ENCODE measurements at places on chromosomes 6 and 20.

GRCh38 chr6:145891126-145891525, 73.0 kb downstream of the SHPRH start:
- no peak for DNase-seq

DNA sequence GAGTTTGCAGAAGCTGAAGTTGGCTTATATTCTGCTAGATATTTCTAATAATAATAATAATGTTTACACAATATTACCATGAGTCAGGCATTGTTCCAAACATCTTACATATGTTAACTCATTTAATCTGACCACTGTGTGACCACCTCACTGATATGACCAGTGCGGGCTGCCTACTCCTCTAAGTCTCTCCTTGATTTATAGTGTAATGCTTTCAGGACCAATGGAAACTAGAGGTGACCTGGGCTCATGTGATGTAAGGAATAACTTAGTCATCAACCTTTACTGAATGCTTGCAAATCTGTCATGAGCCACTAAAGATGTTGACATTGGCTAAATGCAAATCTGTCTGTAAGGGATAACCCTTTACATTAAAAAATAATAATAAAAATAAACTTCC, 51.1 kb upstream of the GPR6 start:
- no peak for DNase-seq

GRCh38 chr20:7159903-7160302, 392.4 kb downstream of the BMP2 start:
- DNase-seq = no peak

DNA sequence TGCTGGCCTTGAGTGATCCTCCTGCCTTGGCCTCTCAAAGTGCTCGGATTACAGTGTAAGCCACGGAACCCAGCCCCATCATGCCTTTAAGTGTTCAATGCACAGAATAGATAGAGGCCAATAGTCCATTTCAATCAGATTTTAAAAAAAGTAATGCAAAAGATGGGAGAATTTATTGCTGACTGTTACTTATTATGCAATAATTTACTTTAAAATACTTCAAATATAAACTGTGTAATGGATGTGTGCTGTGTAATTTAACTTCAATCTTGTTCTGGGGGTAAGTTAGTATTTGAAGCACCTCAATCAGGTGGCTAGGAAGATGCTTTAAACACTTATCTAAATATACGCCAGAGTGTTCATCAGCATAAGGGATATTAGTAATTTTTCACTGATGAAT, 51.7 kb upstream of the BCLAF1 start:
- DNase-seq = no peak

- DNase-seq = no peak
Measured at GRCh38 chr6:27334141-27334540, 22.1 kb upstream of the POM121L2 start.

DNA sequence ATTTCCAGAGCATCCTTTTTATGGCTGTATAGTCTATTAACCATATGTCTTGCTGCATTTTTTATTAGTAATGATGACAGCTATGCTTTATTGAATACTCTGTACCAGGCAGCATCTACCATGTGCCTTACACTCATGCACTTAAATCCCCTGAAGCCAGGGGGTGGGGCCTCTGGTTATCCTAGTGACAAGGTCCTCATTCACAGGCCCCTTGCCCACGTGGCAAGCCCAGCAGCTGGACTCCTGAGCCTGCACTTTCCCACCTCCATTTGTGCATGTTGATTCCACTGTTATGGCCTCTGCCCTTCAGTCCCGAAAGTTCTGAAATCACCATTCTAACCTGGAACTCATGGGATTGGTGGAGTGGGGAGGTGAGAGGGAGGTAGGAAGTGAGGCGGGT, 22.3 kb downstream of the ACTR5 start:
- peak; percentile 89 for DNase-seq

- no peak for DNase-seq
Measured at GRCh38 chr6:2939315-2940009, 31.9 kb downstream of the SERPINB6 start.

DNA sequence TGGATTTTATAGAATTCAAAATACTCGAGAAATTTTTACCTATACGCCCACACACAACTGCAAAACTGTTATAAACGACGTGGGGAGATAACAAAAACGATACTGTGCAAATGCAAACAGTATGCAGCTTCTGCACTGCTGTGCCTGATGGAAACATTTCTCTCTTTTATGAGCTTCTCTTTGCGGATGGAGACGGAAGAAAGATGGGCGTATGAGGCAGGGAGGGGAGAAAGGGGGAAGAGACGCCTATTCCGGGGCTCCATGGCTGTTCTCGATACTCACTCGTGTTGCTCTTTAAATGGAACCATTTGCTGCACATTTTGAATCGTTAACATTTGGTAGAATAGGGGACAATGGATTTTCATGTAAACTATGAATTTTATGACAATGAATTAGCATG, 69.1 kb upstream of the EXOC2 start:
- no peak for DNase-seq

DNA sequence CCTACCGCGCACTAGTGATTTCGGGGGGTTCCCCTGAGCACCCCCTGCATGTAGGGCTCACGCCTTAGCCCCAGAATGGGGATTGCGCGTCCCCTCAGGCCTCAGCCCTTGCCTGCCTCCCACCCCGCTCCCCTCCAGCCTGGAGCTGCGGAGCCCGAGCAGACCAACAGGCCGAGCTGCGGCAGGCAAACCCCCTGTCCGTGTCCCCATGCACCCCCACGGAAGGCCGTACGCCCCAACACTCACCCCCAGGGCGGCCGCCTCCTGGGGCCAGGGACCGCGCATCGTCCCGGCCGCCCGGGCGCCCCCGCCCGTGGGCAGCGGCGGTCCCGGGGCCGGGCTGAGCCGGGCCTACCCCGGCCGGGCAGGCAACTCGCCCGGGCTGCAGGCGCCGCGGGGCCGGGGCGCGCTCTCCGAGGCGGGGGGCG, 1.2 kb upstream of the KCNB1 start:
- DNase-seq = no peak

- DNase-seq = no peak
Measured at GRCh38 chr6:152736687-152737273, 13.8 kb upstream of the VIP start.

- DNase-seq = no peak
Measured at GRCh38 chr6:16146028-16146427, 17.1 kb downstream of the MYLIP start.

- DNase-seq = no peak
Measured at GRCh38 chr6:159572439-159573110, 120.5 kb downstream of the SOD2 start.

DNA sequence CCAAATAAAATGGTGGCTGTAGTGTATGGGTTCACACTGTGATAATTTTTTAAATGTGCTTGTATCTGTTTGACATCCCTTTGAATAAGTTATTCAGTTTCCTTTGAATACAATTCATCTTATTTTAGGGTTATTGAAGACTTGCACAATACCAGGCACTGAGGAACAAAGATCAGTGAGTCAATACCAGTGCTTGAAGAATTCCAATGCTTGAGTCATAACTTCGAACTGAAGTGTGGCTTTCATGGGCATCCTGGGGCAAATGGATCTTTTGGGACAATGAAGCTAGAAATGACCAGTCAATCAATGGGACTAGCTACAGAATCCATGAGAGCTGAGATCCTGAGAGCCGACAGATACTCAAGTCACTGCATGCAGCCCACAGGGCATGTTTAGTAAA, 349.9 kb upstream of the FLRT3 start:
- no peak for DNase-seq

GRCh38 chr6:166253778-166254204, 54.4 kb downstream of the PRR18 start:
- peak; percentile 50 for DNase-seq

DNA sequence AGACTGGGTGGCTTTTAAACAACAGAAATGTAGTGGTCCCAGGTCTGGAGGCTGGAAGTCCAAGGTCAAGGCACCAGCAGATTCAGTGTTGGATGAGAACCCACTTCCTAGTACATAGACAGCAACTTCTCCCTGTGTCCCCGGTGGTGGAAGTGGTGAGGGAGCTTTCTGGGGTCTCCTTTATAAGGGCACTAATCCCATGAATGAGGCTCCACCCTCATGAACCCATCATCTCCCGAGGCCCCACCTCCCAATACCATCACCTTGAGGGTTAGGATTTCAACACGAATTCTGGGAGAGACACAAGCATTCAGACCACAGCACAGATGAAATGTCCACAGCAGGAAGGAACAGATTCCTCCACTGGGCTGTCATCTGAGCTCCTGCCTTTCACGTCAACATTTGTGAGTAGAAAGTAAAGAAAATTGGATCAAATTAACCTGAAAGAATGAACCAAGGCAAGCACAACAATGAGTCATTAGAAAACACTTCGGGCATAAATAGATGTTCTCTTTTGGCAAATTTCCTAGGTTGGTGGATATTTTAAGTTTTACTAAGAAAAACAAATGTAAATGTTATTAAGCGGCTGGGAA, 130.7 kb downstream of the RNASET2 start:
- DNase-seq = no peak

DNA sequence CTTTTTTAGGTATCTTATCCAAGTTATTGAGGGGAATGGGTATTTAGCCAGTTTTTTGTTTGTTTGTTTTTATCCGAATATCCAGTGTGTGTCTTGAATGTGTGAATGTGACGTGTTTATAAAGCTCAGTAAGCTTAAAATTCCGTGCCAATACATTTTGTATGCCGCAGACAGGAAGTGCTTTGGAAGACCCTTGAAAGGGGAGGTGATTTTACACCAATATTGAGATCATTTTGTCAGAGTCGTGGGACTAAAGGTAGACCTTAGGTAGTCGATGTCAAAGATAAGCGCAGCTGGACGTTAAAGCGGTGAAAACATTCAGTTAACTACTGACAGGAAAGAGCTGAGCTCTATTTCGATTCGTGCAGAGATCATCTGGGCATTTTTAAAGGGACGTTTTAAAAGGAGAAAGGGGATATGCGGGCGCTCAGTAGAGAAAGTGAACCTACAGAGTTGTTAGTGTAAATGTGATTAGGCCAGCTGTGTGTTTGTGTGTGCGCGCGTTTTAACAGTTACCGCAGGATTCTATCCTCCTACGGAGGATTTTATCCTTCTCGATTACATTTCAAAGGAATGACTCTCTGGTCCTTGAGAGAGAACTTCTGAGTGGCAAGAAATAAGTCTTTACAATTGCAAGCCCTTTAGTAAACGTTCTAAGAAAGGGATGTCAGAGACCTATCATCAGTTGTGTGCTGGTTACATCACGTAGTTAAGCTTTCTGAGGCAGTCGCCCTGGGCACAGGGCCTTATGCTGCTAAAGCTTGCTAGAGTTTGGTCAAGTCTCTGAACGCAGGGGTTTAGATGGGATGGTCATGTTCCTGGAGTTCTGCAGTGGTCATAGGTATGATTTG, 625 bp upstream of the ECHDC1 start:
- DNase-seq = no peak

DNA sequence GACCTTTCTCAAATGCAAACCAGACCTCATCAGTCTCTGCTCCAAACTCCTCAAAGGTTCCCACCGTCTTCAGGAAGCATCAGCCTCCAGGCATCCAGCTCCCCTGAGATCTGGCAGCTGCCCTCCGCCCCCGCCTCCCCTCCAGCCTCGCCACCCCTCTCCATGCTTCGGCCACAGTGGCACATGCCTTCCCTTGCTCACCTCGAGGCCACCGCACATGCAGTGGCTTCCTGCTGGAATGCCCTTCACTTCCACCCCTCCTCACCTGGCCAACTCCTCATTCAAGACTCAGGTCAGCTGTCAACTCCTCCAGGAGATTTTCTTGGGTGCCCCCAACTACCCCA, 13.4 kb downstream of the KIAA1755 start:
- DNase-seq = no peak

GRCh38 chr20:8291200-8291599, 159.1 kb downstream of the PLCB1 start:
- no peak for DNase-seq

DNA sequence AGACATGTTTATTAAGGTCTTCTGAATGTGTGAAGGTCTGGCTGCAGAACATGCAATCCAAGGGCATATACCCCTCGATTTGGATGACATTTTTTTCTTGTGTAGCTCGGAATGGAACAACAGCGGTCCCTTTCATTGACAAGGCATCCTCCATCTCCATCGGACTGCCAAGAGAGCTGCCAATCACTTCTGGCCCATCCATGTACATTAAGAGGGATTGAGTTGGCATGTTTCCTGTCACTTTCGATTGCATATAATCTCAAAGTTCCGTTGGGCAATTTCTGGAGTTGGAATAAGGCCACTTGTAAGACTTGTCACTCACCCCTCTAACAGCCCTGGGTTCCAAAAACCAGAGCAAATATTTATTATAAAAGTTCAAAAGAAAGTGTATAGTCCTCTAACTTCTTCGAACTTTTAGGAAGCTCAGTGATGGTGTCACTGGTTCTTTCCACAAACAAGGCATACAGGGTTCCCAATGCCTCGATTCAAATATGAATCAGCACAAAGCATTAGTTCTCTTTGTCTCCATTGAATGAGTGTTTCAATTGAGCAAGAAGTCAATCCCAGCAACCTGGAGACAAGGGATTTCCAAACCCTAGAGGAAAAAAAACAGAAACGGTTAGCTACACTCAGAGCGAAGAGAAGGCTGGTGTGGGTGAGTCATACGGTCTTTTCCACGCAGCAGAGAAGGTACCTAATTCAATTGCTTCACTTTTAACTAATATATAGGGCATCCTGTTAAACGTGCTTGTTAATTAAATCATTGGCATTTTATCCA, 10.9 kb downstream of the ZNF217 start:
- DNase-seq = no peak

DNA sequence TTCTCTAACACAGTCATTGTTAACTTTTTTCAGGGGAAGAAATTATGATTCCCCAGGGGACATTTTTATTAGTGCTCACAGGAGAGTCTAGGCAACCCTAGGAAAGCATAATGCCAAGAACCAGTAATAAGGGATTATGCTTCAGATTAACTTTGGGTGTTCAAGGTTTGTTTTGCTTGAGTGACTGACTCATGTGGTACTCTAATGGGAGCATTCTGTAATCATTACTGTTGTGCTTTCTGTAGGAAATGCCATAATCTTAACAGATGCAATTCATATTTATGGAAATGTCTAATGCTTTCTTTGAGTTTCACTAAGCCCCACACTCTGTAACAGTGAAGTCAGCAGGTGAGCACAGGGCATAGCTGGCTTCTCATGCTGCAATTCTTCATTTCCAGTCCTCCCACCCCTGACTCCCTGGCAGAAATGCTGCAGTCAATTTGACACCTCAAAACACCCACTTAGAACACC, 263.4 kb upstream of the MAN1A1 start:
- no peak for DNase-seq

DNA sequence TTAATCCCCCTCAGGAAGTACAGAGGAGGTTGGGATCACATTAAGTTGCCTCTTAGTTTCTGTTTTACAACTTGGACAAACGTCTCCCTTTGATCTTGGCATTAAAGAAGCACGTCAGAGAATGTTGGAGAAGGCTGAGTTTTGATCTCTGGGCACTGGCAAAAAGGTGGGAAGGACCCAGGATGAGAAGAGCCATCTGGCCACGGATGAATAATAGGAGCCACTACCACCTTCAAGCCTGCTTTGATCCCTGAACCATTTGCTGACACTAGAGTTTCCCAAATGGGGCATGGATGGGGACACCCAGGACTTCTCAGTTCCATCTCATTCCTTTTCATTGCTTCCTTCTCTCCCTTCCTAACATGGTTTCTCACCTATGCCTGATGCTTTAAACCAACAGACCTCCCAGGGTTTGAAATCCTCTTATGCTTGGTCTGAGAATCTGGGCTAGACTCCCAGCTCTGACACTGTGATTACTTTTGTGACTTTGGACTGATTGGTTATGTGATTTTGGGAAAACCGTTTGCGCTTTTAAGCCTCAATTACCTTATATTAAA, 5.8 kb downstream of the TM9SF4 start:
- no peak for DNase-seq

- DNase-seq = no peak
Measured at GRCh38 chr20:53003420-53004154, 31.4 kb downstream of the TSHZ2 start.

- DNase-seq = peak; percentile 60
Measured at GRCh38 chr20:19583532-19584175, 174.4 kb upstream of the RIN2 start.

GRCh38 chr6:62452586-62452985, 166.6 kb upstream of the KHDRBS2 start:
- no peak for DNase-seq

All from right lobe of liver (tissue), 6 donors.